ENCODE measurements at places on chromosomes 13 and 19.

DNA sequence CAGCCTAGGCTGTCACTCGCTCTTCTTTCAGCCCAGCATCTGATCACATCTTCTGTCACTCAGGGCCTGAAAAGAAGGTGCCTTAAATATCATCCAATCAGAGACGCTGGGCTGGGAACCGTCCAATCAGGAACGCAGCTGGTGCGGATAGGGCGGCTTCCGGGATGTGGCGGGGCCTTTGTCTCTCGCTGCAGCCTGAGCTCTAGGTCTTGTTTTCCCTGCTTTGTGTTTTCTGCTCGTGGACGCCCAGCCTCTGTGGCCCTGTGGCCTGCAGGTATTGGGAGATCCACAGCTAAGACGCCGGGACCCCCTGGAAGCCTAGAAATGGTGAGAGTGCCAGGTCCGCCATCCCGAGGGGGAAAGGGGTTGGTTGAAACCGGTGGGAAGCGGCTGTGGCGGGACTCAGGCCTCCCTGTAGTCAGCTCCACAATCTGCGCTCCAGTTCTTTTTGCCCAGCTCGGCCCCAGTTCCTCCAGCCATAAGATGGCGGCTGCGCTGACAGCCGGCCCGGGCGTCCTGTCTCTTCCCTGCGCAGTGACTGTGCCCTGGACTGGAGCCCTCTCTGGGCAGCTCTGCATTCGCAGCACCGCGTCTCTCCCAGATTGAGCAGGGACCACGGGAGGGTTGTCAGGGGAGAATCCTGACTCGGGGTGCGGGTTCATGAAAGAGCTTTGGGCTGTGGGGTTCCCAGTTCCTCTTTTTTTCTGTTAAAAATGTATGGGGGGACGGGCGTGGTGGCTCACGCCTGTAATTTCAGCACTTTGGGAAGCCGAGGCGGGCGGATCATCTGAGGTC lies at the start of gene ZNF85:
TSS of gene ZNF85 (plus strand) at position 175 of the 795 bp plus-strand sequence. CDS start at position 325, 150 bp downstream.
- peak; percentile 69 for DNase-seq

DNA sequence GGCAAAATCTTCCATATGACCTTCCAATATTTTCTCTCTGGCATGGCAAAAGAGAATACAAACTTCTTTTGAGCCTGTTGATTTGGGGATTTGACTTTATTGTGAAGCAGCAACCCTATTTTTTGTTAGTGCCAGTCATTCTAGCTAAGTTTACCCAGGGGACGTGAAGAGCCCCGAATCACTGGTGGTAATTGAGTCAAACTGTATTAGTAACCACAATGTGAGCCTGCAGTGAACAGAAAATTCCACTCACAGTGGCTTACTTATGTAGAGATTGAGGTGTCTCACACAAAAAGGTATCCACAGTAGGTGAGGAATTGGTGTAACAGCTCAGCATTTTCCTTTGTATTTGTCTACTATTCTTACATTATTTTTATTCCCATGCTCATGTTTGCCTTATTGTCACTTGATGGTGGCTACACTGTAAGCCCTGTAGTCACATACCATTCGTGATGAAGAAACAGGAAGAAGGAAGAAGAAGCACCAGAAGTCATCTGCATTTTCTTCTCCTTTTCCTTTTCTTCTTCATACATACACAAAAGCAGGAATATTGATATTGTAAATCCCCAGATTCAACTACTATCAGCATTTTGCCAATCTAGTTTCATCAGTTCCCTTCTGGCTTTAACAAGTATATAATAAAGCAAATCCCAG lies 33.3 kb upstream of the MYCBP2 start:
- no peak for DNase-seq

DNA sequence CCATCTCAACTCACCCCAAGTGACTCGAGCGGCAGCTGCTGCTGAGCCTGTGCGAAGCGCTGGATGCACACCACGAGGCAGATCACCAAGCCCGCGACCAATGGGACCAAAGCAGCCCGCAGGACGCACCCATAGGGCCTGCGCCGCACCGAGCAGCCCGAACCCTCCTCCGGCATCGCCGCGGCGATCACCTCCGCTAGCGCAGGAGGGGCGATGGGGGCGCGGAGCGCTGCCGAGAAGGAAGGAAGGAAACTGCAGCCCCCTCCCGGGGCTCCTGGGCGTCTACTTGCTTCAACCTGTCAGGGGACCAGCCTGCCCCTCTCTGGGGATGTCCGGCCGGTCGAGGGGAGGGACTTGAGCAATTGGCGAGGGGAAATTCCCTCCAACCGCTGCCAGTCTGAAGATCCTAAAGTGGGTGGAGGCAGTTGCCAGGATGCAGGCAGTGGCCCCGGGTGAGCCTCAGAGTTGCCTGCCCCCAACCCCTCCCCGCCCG lies at the start of gene CD70:
TSS of gene CD70 (minus strand) at position 324 of the 493 bp plus-strand sequence. CDS start at position 176, 148 bp downstream.
- no peak for DNase-seq

DNA sequence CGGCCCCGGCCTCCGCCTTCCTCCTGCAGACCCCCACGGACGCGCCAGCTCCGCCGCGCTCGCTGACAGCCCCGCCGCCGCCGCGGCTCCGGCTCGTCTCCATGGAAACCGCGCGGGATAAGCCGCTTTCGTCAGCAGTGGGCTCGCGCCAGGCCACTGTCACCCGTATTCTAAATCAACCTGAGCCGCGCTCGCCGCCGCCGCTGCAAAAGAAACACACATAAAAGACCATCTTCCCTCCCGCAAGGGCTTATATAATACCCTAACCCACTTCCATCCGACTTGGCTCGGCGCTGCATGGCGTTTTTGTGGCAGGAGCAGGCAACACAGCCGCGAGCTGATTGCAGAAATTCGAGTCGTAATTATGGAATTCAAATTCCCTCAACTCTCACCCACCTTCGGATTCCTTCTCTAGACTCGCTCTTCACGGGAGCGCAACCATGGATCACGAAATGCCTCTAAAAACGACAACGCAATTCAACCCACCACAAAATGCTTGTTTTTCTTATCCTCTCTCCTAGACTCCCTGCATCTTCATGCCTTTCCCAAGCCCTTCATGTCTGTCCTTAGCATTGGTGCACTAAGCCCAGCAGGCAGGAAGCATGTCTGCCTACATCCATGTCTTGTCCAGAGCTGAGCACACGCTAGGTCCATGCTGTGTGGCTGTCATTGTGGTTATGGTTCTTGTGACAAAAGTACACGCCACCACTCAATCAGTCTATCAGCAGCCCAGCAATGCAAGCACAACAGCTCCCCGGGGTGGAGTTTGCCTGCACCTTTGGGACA lies at the start of gene AMER2:
TSS of gene AMER2 (minus strand) at position 772 of the 786 bp plus-strand sequence. CDS start at position 103, 669 bp downstream.
- DNase-seq, result no peak

- no peak for DNase-seq
These were observed 89.7 kb downstream of the RAB20 start for GRCh38 chr13:110471833-110472162.
